AG04449 (cell line): ENCODE measurements at places on chromosomes 2 and 18.

DNA sequence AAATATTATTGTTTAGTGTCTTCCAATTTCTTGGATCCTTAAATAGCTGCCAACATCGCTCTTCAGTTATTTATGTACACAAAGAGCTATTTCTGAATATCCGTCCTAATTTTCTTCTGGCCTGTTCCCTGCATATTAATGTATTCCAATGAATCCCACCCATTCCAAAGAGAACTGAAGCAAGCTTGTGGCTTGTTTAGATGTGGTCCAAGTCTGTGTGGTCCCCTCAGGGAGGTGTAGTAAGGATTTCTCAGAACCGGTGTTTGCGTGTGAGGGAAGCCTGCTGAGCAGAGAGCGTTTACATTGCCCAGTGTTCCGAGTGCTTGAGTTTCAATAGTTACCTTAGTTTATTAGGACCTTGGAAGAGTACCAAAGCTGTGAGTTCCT is 25.1 kb upstream of the IL1R1 start:
- DNase-seq = no peak

GRCh38 chr2:224449212-224450147 is 47.6 kb upstream of the FAM124B start:
- DNase-seq = no peak

DNA sequence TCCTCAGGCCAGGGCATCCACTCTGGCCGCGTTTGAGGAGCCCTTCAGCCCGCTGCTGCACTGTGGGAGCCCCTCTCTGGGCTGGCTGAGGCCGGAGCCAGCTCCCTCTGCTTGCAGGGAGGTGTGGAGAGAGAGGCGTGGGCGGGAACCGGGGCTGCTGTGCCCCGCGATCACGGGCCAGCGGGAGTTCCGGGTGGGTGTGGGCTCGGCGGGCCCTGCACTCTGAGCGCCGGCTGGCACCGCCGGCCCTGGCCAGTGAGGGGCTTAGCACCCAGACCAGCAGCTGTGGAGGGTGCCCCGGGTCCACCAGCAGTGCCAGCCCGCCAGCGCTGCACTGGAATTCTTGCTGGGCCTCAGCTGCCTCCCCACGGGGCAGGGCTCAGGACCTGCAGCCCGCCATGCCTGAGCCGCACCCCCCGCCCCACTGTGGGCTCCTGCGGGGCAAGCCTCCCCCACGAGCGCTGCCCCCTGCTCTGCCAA is 1.9 kb upstream of the ABHD3 start:
- no peak for DNase-seq

GRCh38 chr2:1512321-1513289 is 99.3 kb downstream of the TPO start:
- no peak for DNase-seq

DNA sequence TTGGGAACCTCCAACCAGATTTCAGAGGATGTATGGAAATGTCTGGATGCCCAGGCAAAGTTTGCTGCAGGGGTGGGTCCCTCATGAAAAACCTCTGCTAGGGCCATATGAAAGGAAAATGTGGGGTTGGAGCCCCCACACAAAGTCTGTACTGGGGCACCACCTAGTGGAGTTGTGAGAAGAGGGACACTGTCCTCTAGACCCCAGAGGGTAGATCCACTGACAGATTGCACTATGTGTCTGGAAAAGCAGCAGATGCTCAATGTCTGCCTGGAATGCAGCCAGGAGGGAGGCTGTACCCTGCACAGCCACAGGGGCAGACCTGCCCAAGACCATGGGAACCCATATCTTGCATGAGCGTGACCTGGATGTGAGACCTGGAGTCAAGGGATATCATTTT is 573.7 kb upstream of the NXPH2 start:
- no peak for DNase-seq

- DNase-seq = no peak
These were observed 74.9 kb downstream of the CAPN13 start for GRCh38 chr2:30732376-30732775.

DNA sequence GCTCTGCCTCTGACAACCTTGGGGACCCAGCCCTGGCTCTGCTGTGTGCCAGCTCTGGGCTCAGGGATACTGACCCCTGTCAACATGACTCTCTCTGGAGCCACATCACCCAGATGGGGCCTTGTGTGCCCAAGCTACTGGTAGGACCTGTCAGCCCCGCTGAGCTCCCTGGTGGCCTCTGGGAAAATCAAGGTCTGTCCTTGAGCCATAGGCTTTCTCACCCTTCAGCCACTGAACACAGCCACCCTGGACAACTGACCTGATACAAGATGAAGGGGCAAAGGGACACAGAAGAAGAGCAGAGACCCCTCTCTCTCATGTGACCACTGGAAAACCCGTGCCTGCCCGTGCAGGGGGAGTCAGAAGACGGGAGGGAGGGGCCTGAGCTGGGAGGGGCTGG is 7.8 kb downstream of the CCDC74A start:
- DNase-seq = no peak

DNA sequence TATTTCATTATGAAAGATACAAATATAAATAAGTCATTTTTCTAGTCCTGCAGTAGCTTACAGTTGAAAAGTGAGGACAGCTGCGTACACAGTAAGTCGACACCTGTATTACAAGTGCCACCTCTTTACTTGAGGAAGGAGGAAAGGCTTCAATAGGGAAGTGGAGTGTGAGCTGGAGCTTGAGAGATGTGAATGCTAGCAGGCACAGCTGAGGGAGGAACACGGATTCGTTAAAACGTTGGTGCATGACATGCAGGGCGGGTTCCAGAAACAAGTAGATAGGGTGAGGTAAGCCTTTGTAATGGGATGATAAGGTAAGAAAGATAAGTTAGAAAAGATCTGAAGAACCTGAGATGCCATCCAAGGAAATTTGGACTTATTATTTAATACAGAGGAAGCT is 98.1 kb upstream of the CSRNP3 start:
- DNase-seq = no peak

DNA sequence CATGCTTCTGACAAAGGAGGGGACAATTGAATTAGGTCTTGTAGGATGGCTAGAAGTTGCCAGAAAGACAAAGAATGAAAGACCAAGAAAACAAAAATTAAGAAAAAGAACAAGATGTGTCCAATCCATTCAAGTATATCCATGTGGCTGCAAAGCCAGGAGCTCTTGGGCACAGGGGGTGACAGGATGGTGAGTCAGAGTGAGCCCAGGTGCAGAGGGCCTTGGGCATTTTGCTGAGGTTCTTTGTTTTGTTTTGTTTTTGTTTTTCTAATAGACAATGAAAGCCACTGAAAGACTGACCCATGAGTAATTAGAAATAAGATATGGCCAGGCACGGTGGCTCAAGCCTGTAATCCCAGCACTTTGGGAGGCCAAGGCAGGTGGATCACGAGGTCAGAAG is 104.6 kb upstream of the KLHL29 start:
- DNase-seq = no peak

GRCh38 chr2:66212749-66213148 is 222.2 kb upstream of the MEIS1 start:
- DNase-seq = no peak

DNA sequence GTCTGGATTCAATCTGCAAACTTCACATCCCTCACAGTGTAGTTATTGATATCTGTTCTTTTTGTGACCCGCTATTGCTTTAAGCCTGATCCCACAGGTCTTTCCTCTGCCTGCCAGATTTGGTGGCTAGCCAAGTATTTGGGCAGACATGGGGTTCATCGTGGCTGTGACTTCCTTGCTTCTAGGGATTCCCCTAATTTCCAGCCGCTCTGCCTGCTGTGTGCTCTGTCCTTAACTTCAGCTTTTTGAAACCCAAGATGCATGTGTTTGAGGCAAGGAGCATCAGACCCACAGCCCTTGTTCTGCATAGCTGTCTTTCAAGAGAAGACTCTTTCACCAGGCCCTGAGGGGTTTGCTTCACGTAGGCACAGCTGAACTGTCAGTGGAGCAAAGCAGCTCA is 54.2 kb downstream of the NCAPH start:
- DNase-seq = no peak

DNA sequence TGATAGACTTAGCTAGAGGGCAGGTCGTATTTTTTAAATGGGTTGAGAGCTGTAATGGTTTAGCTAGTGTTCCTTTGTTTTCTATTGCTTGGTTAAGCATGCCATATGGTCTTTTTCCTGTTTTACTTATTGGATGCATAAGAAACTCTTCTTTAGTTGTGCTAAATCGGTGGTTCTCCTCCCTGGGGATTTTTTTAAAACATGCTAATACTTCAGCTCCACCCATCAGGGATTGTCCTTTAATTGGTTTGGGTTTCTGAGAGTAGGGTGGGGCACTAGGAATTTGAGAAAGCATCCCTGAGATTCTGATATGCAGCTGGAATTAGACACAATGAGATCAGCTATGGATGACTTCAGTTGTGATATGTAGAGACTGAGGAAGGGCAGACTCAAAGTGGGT is 497.2 kb downstream of the THSD7B start:
- no peak for DNase-seq

- no peak for DNase-seq
These were observed 566.5 kb downstream of the DCDC2C start for GRCh38 chr2:4269885-4270284.

- no peak for DNase-seq
These were observed 56.2 kb downstream of the GALNT14 start for GRCh38 chr2:31082002-31082401.

- DNase-seq = no peak
These were observed 353 bp upstream of the NUP35 start for GRCh38 chr2:183123959-183124221.

- no peak for DNase-seq
These were observed 626.0 kb downstream of the ADCYAP1 start for GRCh38 chr18:1530650-1531049.

DNA sequence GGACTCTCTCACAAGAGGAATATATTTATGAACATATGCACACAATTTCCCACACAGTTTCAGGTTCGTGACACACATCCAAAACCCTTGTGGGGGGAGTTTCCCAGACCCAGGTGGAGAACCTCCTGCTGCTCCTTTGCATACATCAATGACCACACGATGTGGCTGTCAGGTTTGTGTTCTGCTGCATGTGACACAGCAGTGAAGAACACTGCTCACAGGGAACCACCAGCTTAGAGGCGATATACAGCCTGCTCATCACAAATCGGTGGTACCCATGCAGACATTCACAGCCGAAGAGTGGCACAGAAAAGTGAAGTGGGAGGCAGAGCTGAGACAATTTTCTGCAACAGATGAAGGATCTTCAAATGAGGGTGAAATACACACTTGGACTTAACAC is 175.6 kb upstream of the ZFP36L2 start:
- DNase-seq = no peak

- no peak for DNase-seq
These were observed 73.6 kb downstream of the RND3 start for GRCh38 chr2:150413910-150414309.

DNA sequence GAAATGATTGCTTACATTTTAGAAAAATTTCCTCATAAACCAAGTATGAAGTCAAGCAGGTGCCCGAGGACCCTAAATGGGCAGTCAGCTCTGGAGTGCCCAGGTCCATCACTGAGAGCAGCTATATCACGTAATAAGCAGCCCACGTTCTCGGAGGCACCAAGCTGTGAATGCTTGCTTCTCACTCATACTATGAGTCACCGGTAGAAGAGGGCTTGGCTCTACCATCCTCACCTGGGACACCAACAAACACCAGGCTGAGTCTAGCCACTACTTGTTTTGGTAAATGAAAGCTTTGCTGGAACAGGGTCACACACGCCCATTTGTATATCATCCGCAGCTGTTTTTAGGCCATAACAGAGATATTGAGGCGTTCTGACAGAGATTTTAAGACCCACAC is 207.5 kb downstream of the SEPTIN10 start:
- DNase-seq = no peak

DNA sequence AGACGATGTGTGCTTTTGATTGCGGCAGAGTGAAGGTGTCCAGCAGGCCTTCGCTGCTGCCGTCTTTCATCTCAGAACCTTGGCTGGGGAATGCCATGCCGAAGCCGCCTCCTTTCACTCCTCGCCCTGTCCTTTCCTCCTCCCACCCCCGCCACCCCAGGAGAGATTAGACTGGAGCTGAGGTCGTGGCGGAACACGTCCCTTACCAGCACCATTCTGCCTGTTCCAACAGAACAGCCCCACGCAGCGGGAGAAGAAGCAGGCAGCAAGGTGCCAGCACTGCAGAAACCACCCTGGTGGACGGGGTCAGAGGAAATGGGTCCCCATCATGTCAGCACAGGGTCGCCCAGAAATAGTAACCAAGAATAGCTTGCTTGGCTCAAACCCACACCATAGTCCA is 24.8 kb upstream of the RBM44 start:
- DNase-seq = no peak

DNA sequence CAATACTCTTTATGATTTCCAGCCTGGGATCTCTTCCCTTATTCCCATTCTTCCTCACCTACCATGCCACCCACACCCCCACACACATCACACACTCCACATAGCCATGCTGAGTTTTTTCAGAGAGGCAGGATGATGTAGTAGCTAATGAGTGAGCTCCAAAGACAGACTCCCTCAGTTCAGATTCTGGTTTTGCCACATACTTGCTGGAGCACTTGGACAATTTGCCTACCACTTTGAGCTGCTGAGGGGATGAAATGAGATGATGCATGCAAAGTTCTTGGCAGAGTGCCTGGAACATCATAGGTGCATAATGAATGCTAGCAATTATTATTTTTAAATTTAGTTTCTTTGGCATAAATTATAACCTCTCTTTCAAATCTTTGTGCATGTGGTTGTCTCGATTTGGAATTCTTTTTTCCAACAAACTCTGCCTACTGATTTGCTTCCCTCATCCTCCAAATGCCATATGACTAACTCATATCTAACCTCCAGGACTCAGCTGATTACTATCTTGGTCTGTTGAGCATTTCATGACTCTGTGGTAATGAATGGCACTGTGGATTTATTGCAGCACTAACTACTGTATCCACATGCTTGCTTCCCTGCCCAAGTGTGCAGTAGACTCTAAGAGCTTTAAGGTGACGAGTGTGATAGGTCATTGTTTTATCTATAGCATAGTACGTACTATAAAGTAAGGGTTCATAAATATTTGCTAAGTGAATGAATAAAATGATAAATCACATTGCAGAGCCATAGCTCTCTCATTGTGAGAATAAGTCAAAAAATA is 99.1 kb downstream of the TACR1 start:
- DNase-seq = peak; percentile 81

- DNase-seq = no peak
These were observed 74.8 kb downstream of the XDH start for GRCh38 chr2:31339696-31340095.

GRCh38 chr2:228916416-228917090 is 354.5 kb downstream of the PID1 start:
- no peak for DNase-seq

DNA sequence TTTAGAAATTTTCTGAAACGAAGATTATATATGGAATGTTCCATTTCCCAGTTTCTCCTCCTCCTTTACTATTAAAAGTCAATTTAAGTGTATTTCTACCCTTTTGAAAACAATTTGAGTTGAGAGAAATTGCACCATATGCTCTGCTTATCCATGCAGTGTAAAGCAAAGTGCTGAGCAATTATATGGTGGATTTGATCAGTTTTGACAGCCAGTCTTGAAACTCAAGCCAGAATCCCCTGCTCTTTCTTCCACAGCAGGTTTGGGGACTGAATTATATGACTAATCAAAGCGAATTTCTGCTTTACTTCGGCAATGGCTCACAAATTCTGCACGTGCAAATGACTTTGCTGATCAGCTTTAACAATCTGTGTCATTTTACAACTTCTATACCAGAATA is 1183.6 kb downstream of the LRP1B start:
- DNase-seq = no peak
